ENCODE measurements at places on chromosomes 13 and 19.

DNA sequence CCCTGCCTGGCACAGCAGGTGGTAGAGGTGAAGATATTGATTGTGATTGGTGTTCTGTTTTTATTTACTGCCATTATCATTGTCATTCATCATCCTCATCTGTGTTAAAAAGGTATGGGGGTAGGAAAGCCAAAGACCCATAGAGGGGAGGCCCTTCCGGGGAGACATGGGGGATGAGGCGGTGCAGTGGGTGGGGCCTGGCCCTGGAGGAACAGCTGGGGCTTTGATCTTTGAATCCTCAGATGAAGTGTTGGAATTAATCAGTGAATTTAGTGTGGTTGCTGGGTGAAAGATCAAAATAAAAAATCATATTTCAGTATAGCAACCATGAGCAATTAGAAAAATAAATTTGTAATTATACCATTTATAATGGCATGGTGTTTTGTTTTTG lies 7.4 kb downstream of the PTH2 start:
- no peak for DNase-seq

GRCh38 chr19:17564781-17565180 lies 9.3 kb downstream of the COLGALT1 start:
- DNase-seq, result no peak

DNA sequence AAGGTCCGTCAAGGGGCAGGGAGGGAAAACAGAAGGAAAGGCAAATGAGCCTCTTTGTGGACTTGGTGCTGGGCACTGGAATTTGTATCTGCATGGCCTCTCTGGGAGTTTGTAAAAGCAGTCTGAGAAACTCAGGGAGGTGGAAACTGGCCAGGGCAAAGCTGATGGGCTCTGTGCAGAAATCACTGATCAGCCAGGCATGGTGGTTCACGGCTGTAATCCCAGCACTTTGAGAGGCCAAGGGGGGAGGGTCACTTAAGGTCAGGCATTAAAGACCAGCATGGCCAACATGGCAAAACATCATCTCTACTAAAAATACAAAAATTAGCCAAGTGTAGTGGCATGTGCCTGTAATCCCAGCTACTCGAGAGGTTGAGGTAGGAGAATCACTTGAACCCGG lies 369.9 kb upstream of the ZNF507 start:
- DNase-seq, result no peak

DNA sequence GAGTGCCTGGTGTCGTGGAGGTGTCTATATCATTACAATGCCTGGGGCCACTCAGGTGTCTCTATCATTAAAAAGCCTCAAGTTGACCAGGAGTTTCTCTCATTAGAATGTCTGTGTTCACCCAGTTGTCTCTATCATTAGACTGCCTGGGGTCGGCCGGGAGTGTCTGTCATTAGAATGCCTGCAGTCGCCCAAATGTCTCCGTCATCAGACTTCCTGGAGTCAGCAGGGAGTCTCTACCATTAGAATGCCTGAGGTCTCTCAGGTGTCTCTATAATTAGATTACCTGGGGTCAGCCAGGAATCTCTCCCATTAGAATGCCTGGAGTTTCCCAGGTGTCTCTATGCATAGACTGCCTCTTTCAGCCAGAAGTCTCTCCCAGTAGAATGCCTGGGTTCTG lies 1477.6 kb downstream of the UQCRFS1 start:
- DNase-seq, result no peak

- no peak for DNase-seq
Observed at GRCh38 chr13:33493672-33494365, 208.3 kb upstream of the STARD13 start.

DNA sequence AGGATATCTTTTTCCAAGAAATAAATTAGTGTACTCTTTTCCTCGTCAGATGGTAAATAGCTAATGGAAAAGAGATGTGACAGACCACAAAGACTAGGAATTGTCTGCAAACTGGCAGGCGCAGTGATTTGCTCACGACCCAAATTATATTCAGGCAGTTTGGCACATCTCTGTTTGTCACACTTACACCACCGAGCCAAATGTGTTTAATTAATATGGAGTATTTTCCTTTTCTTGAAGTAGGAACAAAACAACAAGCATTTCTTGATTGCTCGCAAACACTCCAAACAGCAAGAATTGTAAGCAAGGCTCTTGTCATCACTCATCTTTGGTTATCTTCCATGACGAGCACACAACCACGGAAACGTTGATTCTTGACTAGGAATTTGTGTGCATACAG lies 884.2 kb downstream of the PCDH9 start:
- no peak for DNase-seq

GRCh38 chr19:18112989-18113478 lies 15.5 kb downstream of the MAST3 start:
- peak; percentile 72 for DNase-seq

DNA sequence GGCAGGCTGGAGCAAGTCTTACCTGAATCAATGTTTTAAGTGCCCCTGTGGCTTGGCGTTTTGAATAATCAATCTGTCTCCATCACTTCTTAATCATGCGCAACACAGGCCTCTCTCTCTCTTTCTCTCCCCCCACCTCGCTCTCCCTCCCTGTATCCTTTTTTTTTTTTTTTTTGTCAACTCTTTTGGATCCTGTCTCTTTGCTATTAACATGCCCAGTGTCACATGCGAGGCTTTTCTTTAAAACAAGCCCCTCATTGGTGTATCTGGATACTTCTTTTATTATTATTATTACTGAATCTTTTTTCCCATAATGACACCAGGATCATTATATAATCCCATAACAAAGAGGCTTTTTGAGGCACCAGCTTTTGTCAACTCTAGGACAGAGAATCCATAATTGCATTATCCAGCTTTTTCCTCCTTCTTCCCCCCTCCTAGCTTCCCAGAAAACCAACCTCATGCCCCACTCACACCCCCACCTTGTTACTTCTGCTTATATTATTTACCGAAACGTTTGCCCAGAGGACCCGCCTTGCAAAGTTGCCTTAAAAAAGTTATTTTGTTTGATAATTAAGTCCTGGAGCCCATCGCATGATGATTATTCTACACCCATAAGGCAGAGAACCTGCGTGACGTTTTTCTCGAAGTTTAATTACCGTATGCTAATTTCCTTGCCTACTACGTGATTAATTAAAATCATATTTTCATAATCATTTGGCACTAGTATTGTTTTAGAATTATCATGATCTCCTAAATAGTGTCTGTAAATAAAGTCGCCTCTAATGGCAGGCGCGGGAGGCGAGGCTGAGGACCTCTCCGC lies 148.1 kb upstream of the ZNF536 start:
- DNase-seq, result no peak

DNA sequence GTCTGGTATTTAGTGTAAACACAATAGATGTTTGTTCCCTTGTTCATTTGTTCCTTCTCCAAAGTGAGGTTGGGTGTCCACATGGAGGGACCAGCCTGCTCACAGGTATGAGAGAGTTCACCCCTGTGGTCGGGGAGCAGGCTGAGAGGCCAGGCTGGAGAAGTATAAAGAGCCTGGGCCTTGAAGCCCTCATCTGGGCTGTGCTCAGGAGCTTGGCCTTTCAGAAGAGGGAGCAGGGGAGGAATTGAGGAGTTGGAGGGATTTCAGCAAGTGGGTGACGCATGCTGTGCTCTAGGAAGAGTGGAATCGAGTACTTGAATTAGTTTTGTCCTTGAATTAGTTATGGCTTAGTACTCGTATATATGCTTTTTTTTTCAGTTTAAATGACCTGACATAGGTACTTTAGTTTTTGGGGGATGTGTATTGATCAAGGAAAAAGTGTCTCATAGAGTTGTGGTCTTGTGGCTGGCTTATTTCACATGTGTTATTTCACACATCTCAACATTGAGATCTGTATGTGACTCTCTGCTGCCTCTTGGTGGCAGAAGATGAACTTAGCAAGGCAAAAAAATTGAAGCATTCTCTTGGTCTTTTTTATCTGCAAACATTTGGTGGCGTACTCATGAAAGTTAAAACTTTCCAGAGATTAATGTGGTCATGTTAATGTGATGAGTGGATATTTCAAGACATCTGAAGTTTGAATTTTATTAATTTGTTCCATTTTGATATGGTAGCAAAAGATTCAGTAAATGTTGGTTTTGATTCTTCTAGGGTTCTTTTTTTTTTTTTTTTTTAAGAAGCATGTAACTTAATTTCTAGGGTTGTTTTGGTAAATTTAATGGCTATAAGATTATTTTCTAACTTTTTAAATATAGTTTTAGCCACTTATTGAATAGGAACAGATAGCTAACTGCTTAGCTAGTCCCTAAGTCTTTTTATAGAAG lies 54.3 kb downstream of the SLAIN1 start:
- peak; percentile 46 for DNase-seq

- no peak for DNase-seq
Observed at GRCh38 chr13:23707674-23708073, 137.5 kb downstream of the TNFRSF19 start.

GRCh38 chr13:107864543-107865317 lies 350.6 kb downstream of the LIG4 start:
- no peak for DNase-seq

- no peak for DNase-seq
Observed at GRCh38 chr13:113802090-113802531, 43.1 kb downstream of the TMEM255B start.

DNA sequence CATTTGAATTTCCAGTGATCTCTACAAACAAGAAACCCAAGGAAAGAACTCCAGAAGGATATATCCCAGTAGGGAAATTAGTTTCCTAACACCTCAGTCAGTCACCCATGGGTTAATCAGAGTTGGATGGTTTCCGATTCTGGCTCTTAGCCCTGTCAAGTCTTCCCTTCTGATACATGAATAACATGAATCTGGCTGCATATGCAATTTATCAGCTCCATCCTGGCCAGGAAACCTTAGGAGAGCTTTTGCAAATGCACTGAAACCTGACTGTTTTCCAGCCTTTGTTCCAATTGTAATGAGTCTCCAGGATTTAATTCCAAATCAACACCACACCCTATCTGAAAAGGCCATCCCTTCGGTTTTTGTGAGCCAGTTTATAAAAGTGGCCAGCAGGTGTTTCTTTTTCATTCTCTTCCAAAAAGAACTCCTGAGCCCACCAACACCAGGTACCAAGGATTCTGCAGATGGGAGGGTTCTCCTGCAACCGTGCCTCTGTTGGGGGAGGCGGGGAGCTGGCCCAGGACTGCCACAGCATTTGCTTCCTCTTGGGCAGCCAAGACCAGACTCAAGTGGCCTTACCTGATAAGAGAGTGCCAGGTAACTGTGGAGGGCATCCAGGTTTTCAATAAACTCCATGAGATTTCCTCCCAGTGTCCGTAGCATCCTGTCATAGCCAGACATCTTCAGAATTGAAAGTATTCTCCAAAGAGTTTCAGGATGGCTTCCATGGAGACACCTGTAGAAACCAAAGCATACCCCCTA lies 77.5 kb downstream of the C13orf42 start:
- no peak for DNase-seq
